ENCODE measurements at places on chromosomes 11 and 22.

- DNase-seq: peak; percentile 56
- no peaks in the 10 kb centered on the region for H3K27me3 ChIP-seq
- H3K36me3 ChIP-seq: no peaks in the 10 kb centered on the region
- peaks cover 5% of the 10 kb centered on the region for H3K4me1 ChIP-seq
Measured at GRCh38 chr11:123653827-123654565, 428 bp downstream of the SCN3B start.

DNA sequence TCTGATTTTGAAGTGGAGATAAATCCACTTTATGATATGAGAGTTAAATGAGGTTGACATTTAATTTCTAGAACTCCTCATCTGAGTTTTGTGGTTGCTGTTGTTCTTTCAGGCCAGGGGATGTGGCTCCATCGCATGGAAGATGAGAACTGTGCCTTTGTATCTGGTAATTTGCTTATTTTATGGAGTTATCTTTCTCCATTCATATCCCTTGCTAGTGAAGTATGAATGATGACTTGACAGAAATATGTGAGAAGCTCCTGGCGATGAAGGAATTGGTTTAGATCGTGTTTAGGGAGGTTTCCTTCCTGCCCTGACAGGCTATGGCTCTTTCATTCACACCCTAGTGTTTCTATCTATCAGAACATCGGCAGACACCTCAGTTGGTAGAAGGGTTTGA, 393.7 kb downstream of the ETS1 start:
- H3K27ac ChIP-seq: no peak overlapping the region
- no peaks in the 10 kb centered on the region for H3K27me3 ChIP-seq
- no peak overlapping the region for H3K4me3 ChIP-seq
- no peaks in the 10 kb centered on the region for H3K4me1 ChIP-seq

DNA sequence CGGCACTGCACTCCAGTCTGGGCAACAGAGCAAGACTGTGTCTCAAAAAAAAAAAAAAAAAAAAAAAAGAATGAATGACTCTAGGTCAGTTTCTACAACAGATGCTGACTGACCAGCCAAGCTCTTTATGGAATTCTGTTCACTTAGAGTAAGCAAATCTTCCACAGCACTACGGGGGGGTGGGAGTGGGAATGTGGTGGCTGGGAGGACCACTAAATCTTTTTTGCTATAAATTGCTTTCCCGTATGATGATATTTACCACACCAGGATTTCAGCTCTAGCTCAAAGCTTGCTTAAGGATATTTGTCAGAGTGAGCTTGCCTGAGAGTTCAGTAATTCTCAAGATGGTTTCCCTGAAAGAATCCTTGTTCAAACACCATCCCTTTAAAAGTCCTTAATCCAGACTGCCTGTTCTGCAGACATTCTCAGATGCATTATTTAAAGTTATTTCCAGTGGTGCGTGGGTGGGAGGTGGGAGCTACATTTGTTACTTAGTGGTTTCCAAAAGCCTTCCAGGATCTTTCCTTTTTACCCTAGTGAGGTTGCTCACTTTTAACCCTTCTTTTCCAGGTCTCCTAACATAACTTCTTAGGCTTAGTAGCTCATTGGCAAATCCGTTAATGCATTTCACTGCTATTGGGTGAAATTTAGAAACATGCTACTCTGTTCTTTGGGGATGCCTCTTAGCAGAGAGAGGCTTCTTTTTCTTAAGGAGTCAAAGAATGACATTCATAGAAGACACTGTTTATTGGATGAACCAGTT, 65.9 kb downstream of the UBASH3B start:
- H3K36me3 ChIP-seq: no peaks in the 10 kb centered on the region
- no peaks in the 10 kb centered on the region for H3K27me3 ChIP-seq
- H3K27ac ChIP-seq: no peak overlapping the region
- no peak overlapping the region for H3K4me3 ChIP-seq
- H3K4me1 ChIP-seq: no peaks in the 10 kb centered on the region
- DNase-seq: no peak

- H3K27ac ChIP-seq: no peak overlapping the region
- DNase-seq: no peak
- H3K27me3 ChIP-seq: no peaks in the 10 kb centered on the region
- no peak overlapping the region for H3K4me3 ChIP-seq
- H3K36me3 ChIP-seq: no peaks in the 10 kb centered on the region
Measured at GRCh38 chr11:58941838-58942237, 2.5 kb downstream of the GLYATL1 start.

- no peaks in the 10 kb centered on the region for H3K36me3 ChIP-seq
- peaks cover 4% of the 10 kb centered on the region for H3K27me3 ChIP-seq
- H3K4me3 ChIP-seq: no peak overlapping the region
- DNase-seq: peak; percentile 66
Measured at GRCh38 chr22:50118557-50119168, 28.9 kb downstream of the MOV10L1 start.

GRCh38 chr11:115167456-115167855, 336.8 kb downstream of the CADM1 start:
- H3K4me3 ChIP-seq: no peak overlapping the region
- no peak for DNase-seq
- no peaks in the 10 kb centered on the region for H3K27me3 ChIP-seq

- no peak overlapping the region for H3K27ac ChIP-seq
- H3K27me3 ChIP-seq: no peaks in the 10 kb centered on the region
- H3K4me1 ChIP-seq: peaks cover 8% of the 10 kb centered on the region
- no peak overlapping the region for H3K4me3 ChIP-seq
- H3K36me3 ChIP-seq: no peaks in the 10 kb centered on the region
- no peak for DNase-seq
Measured at GRCh38 chr11:78548911-78549590, 25.6 kb downstream of the NARS2 start.

DNA sequence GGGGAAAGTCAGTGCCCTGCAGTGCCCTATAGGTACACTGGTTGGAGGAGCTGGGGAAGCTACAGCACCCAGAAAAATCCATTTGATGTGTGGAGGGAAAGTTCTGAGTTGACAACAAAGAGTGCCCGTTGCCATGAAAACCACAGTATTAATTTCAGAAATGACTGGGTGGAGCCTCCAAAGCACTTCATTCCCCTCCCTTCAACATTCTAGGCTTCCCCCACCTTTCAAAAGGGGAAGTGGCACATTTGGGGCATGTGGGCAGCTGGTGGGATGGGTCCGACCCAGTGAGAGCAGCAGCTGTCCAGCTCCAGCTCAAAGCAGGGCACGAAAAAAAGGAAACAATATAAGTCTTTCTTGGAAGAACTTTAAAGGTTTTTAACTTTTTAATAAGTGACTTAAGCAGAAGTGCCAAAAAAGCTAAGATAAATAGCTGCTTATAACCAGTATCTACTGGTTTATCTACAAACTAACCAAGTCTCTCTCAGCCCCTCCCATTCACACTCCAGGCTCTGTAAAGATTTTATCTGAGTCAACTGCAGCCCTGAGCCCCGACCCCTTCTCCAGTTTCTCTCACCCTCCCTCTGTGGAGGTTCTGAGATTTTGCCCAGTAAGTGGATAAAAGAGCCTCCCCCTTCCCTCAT, 9.0 kb upstream of the AHNAK start:
- no peak for DNase-seq
- H3K27me3 ChIP-seq: no peaks in the 10 kb centered on the region
- H3K4me3 ChIP-seq: no peak overlapping the region
- H3K36me3 ChIP-seq: no peaks in the 10 kb centered on the region
- H3K4me1 ChIP-seq: peaks cover 68% of the 10 kb centered on the region
- H3K27ac ChIP-seq: peak overlapping the region; percentile 80

DNA sequence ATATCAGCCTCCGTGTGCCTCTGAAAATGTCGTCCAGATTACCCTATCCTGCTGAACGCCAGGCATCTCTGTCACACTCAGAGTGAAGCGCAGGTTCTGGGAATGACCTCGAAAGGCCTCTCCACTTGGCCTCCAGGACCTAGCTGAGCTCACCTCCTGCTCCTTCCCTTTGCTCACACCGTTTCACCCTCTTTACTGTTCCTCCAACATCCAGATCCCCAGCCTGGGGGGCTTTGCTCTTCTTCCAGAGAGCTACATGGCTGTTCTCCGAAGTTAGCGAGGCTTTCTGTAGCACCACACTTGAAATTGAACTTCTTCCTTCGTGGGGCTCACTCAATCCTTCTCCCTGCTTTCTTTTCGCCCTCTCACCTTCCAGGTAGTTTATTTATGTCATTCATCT, 27.9 kb downstream of the GLB1L2 start:
- no peaks in the 10 kb centered on the region for H3K27me3 ChIP-seq
- H3K27ac ChIP-seq: no peak overlapping the region
- no peaks in the 10 kb centered on the region for H3K36me3 ChIP-seq
- H3K4me3 ChIP-seq: no peak overlapping the region

DNA sequence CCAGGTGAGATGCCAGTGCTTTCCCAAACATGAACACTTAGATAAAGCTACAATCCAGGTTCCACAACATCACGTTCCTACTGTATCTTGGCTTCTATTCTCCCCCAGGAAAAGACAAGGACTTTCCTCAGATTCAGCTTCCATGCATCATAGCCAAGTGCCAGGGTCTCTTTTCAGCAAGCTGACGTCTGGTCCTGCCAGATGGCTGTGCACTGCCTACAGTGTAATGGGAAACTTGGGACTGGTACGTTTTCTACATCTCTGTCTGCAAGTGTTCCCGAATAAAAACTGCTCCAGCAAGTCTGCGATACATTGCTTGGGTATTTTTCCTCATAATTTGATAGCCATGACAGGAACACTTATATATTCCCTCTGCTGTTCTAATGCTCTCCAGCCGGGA, 412.5 kb downstream of the FAM181B start:
- H3K4me1 ChIP-seq: no peaks in the 10 kb centered on the region
- H3K27ac ChIP-seq: no peak overlapping the region
- H3K4me3 ChIP-seq: no peak overlapping the region
- H3K27me3 ChIP-seq: no peaks in the 10 kb centered on the region
- H3K36me3 ChIP-seq: no peaks in the 10 kb centered on the region

DNA sequence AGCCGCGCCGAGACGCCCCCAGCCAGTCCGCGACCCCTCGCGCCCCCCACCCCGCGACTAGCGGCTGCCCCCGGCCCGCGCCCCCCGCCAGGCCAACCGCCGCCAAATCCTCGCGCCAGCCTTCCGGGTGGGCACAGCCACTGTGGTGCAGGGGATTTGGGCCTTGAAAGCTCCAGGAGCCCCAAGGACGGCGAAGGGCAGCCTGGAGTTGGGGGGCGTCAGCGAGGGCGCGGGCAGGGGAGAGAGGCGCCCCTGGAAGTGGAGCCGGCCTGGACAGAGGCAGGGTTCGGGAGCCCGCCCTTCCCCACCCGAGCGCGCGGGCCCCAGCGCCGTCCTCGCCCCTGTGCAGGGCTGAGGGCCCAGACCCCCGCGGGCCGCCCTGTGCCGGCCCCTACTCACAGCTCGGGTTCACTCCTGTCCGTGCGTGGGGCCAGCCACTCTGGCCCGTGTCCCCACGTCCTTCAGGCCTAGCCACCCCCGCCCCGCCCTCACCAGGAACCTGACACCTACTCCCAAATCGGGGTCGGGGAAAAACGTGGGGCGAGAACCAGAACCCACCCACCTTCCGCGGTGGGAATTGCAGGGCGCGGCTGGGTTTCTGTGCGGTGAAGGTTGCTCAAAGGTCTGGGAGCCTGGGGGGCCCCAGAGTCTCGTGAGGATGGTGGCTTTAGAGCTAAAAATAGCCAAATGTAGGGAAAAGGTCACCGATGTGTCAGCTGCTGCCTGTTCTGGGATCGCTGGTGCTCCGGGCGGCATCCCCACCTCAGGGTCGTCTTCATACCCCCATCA, at the start of gene CPT1B:
Gene CPT1B (minus strand): TSS at position 441 of the 789 bp plus-strand sequence. CDS start 512 bp downstream, outside the sequence.
- H3K36me3 ChIP-seq: no peaks in the 10 kb centered on the region
- no peak within 1 kb of the TSS for H3K4me3 ChIP-seq
- H3K27ac ChIP-seq: peak within 1 kb of the TSS; percentile 59
- H3K4me1 ChIP-seq: peaks cover 27% of the 10 kb centered on the region
- no peak for DNase-seq

GRCh38 chr11:114078423-114078822, 18.9 kb downstream of the ZBTB16 start:
- H3K27me3 ChIP-seq: no peaks in the 10 kb centered on the region
- H3K4me3 ChIP-seq: no peak overlapping the region

- H3K27me3 ChIP-seq: no peaks in the 10 kb centered on the region
- H3K27ac ChIP-seq: peak overlapping the region; percentile 56
- H3K4me1 ChIP-seq: peaks cover 8% of the 10 kb centered on the region
- DNase-seq: no peak
- no peaks in the 10 kb centered on the region for H3K36me3 ChIP-seq
Measured at GRCh38 chr11:95922536-95923438, 1.1 kb downstream of the MTMR2 start.

- DNase-seq: peak; percentile 87
- H3K27me3 ChIP-seq: peaks cover 8% of the 10 kb centered on the region
- no peaks in the 10 kb centered on the region for H3K36me3 ChIP-seq
- peaks cover 15% of the 10 kb centered on the region for H3K4me1 ChIP-seq
- H3K27ac ChIP-seq: peak overlapping the region; percentile 54
- no peak overlapping the region for H3K4me3 ChIP-seq
Measured at GRCh38 chr11:64745521-64746328, 1.8 kb upstream of the RASGRP2 start.

DNA sequence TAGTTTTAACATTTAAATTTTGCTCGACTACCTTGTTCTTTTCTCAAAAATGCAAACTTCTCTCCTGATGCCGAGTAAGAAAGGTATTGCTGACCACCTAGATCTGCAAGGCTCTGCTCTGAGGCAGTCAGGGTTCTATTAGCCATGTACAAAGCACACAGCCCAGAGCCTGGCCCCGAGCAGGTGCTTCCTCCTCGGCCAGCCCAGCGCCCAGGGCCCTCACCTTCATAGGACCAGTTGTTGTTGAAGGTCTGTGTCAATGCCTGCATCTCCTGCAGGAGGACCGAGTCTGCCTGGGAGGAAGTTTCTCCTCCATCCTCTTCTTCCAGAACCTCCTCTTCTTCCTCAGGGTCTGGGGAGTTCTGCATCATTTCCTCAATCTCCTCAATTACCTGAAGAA, 35.8 kb downstream of the FEZ1 start:
- H3K4me3 ChIP-seq: no peak overlapping the region
- no peak for DNase-seq
- H3K4me1 ChIP-seq: no peaks in the 10 kb centered on the region
- H3K27ac ChIP-seq: no peak overlapping the region
- H3K36me3 ChIP-seq: no peaks in the 10 kb centered on the region

DNA sequence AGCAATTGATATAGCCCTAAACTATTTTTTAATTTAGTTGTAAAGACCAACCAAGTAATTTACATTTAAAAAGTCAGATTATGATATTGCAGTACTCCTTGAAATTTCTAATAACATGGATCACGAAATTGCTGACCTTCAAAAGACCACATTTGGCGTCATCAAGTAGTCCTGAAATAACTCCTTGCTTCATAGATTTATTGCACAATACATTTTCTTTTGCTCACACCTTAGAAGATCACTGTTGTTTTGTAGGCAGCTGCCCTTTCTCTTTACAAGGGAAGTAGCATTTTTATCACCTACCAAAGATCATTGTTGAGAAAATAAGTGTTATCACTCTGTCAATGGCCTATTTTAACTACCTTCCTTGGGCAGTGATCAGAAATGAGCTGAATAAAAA, 815.8 kb downstream of the METTL15 start:
- no peak overlapping the region for H3K4me3 ChIP-seq
- no peak overlapping the region for H3K27ac ChIP-seq
- H3K27me3 ChIP-seq: no peaks in the 10 kb centered on the region
- no peaks in the 10 kb centered on the region for H3K4me1 ChIP-seq

GRCh38 chr11:62599069-62599696, 2.5 kb downstream of the MTA2 start:
- peak; percentile 96 for DNase-seq
- no peak overlapping the region for H3K4me3 ChIP-seq
- H3K27ac ChIP-seq: no peak overlapping the region
- peaks cover 34% of the 10 kb centered on the region for H3K4me1 ChIP-seq
- H3K27me3 ChIP-seq: no peaks in the 10 kb centered on the region
- H3K36me3 ChIP-seq: no peaks in the 10 kb centered on the region
